ENCODE measurements at places on chromosomes 3 and 15.

DNA sequence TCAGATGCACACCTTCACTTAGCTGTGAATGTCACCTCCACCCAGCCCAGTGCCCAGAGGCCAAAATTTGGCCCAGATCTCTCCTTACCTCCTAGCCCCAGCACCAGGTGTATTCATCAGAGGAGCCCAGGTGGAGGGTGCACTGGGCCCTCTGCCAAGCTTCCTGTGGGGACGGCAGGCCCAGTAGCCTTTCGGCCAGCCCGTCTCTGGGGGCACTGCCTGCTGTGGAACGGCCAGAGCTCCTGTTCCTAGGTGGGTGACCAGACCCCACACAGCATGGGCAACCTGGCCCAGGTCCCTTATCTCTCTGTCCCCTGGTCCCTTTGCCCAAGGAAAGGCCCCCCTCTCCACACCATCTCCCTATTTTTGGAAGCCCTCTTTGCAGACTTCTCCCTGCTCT lies 67.8 kb downstream of the AAGAB start:
- no peak for DNase-seq

- DNase-seq, result no peak
These were observed 42.6 kb downstream of the SLCO2A1 start for GRCh38 chr3:133987136-133987535.

- DNase-seq, result no peak
These were observed 39.0 kb upstream of the TRAK1 start for GRCh38 chr3:42052132-42052483.

- DNase-seq, result no peak
These were observed 248.6 kb downstream of the RPLP1 start for GRCh38 chr15:69701198-69701597.

- peak; percentile 44 for DNase-seq
These were observed 50.9 kb downstream of the MYL3 start for GRCh38 chr3:46812237-46812791.

GRCh38 chr15:68721886-68722285 lies 98.8 kb downstream of the ANP32A start:
- no peak for DNase-seq

All from stimulated activated CD4-positive, alpha-beta T cell treated with anti-CD3 and anti-CD28 coated beads, TNF-alpha, amount 100 ng/mL, for 24 hours (primary cell).